Psoas muscle (tissue), 8 donors: ENCODE measurements at places on chromosomes 2 and 18. TPM values are rescaled to one million over a fixed set of nuclear protein-coding genes. Genes with fewer than 3 reads are reported as not detected.

- no peak for DNase-seq
Observed at GRCh38 chr2:118103951-118104940, 16.0 kb downstream of the INSIG2 start.

STPG4 gene
- total RNA-seq = not detected

SAG gene
- not detected for total RNA-seq

GRCh38 chr2:232353096-232353495 is 25.5 kb upstream of the ALPP start:
- no peak for DNase-seq

SLC23A3 gene
- total RNA-seq = not detected

DNA sequence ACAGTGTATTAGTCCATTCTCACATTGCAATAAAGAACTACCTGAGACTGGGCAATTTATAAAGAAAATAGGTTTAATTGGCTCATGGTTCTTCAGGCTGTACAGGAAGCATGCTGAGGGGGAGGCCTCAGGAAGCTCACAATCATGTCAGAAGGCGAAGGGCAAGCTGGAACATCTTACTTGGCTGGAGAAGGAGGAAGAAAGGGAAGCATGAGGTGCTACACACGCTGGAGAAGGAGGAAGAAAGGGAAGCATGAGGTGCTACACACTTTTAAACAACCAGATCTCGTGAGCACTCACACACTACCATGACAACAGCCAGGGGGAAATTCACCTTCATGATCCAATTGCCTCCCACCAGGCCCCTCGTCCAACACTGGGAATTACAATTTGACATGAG is 95.3 kb upstream of the FAM110C start:
- DNase-seq = no peak

GRCh38 chr2:69642709-69643601 is 584 bp downstream of the AAK1 start:
- peak; percentile 50 for DNase-seq

GRCh38 chr2:159032580-159032979 is 64.1 kb downstream of the TANC1 start:
- no peak for DNase-seq

DNA sequence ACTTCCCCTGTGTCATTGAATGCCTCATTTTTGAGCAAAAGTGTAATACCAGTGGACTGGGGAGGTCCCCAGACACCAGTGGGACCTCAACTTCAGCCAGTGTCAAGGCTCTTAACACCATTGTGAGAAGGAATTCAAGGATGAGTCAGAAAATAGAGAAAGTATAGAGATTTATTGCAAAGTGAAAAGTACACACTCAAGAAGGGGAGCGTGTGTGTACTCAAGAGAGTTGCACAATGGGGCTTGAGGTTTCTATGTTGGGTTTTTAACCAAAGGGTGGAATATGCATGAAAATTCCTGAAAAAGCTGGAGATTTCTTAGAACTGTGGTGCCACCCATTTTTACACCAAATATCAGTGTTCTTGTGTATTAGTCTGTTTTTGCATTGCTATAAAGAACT is 81.9 kb downstream of the ADCYAP1 start:
- no peak for DNase-seq

GRCh38 chr2:27431395-27431794 is 3.0 kb downstream of the NRBP1 start:
- no peak for DNase-seq

PARD6G gene
- total RNA-seq = 1.1 TPM

SIX2 gene
- total RNA-seq = 31.4 TPM

ARHGAP15 gene
- total RNA-seq = 3.1 TPM

- no peak for DNase-seq
Observed at GRCh38 chr2:69139778-69140670, 127.0 kb downstream of the ANTXR1 start.

GRCh38 chr2:18883616-18884456 is 294.5 kb upstream of the NT5C1B start:
- no peak for DNase-seq

PTCD3 gene
- total RNA-seq = 92.5 TPM
